Breast epithelium (tissue), 4 donors: ENCODE measurements at places on chromosomes 6 and 20. TPM values are rescaled to one million over a fixed set of nuclear protein-coding genes. Genes with fewer than 3 reads are reported as not detected.

Gene HDGFL1
- not detected for total RNA-seq

DNA sequence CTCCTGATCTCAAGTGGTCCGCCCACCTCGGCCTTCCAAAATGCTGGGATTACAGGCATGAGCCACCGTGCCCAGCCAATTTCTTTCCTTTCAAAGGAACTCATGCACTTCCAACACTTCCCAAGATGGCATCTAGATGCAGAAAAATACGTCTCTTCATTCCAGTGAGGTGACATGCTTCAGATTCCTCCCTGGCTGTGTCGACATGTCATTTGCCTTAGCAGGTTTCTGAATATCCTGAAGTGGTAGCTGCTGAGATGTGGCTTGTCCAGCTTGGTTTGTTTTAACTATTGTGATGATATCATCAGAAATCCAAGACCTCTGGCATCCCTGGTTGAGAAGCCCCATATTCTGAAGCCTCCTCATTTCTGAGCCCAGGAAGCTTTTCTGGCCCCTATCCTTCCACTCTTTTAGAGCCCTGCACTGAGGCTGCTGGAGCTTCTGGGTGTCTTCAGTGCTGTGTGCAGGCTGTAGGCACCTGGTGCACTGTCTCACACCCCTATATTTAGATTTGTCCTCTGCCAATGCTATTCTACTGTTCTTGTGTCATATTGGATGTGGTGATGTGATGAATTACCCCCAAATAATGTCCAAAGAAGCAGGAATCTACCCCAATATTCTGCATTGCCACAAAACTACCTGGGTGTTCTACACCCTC is 73.3 kb upstream of the E2F3 start:
- H3K4me3 ChIP-seq: no peak overlapping the region
- H3K36me3 ChIP-seq: no peaks in the 10 kb centered on the region
- DNase-seq: no peak
- H3K27me3 ChIP-seq: no peaks in the 10 kb centered on the region
- H3K4me1 ChIP-seq: no peaks in the 10 kb centered on the region
- H3K27ac ChIP-seq: no peak overlapping the region

- no peaks in the 10 kb centered on the region for H3K27me3 ChIP-seq
- no peak for DNase-seq
- no peak overlapping the region for H3K4me3 ChIP-seq
- no peaks in the 10 kb centered on the region for H3K36me3 ChIP-seq
Observed at GRCh38 chr20:49637046-49637637, 69.2 kb upstream of the PTGIS start.

- peaks cover 19% of the 10 kb centered on the region for H3K4me1 ChIP-seq
- peak overlapping the region; percentile 96 for H3K27ac ChIP-seq
- no peak for DNase-seq
- H3K36me3 ChIP-seq: no peaks in the 10 kb centered on the region
- no peaks in the 10 kb centered on the region for H3K27me3 ChIP-seq
Observed at GRCh38 chr6:31734821-31735406, 1.4 kb downstream of the CLIC1 start.

DNA sequence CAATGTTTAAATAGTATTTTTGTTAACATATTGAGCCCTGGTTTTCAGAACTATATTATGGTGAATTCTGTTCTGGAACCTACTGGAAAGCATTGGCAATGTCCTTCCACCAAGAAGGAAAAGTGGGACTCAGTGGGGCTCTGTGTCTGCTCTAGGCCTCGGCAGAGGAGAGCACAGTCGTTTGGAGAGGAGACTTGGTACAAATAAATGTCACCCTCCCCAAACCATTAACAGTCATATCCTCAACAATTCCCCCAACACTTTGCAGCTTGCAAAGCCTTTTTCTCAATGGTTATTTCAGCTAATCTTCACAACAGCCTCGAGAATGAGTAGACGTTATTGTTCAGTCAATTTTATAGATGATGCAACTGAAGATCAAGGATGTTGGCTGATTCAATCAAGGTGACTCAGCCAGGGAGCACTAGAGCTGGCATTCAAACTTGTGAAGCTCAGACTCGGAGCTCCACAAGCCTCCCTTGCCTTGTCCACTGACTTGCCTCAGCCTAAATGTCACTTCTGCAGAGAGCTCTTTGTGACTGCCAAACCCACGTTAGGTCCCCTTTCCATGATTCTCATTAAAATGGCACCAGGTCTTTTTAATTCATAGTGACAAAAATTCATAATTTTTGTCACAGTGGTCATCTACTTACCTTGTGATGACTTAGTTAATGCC is 60.6 kb downstream of the TOX2 start:
- no peak overlapping the region for H3K4me3 ChIP-seq
- H3K27me3 ChIP-seq: peaks cover 16% of the 10 kb centered on the region
- no peaks in the 10 kb centered on the region for H3K36me3 ChIP-seq
- DNase-seq: no peak
